ENCODE measurements at places on chromosomes 11 and 22.

GRCh38 chr11:109902764-109903433 lies 190.3 kb upstream of the ZC3H12C start:
- no peak for DNase-seq

GRCh38 chr11:107785401-107785800 lies 73.2 kb downstream of the SLC35F2 start:
- no peak for DNase-seq

DNA sequence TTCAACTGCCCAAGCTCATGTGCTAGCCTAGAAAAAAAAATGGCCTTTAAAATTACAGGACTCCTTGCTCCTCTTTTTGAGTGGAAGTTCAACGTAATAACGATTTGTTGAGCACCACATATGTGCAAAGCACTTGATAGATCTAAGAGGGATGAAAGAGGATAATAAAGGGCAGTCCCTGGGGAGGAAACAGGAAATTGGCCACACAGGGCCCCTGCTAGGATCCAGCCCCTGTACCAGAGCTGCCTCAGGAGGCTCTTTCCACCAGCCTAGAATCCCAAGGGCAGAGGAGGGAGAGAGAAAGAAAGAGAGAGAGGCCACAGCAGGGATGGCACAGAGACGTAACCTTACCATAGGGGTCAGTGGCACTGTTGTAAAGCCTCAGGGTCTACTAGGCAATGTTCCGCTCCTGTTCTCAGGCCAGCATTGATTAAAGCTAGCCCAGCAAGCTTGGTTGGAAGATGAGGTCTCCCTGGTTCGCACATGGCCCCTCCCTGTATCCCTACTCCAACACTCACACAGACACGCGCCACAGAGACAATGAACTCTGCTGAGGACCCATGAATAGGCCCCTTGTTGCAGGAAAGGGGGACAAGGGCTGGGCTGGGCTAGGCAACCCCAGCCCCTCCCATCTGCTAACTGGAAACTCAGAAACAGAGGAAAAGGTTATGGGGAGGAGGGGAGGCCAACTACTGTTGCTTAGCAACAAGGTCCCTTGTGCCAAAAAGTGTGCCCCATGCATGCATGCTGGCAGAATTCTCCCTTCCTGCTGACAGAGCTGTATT lies at the start of gene TMPRSS5:
TSS of gene TMPRSS5 (minus strand) at position 438 of the 785 bp plus-strand sequence. CDS start at position 354, 84 bp downstream.
- no peak for DNase-seq

DNA sequence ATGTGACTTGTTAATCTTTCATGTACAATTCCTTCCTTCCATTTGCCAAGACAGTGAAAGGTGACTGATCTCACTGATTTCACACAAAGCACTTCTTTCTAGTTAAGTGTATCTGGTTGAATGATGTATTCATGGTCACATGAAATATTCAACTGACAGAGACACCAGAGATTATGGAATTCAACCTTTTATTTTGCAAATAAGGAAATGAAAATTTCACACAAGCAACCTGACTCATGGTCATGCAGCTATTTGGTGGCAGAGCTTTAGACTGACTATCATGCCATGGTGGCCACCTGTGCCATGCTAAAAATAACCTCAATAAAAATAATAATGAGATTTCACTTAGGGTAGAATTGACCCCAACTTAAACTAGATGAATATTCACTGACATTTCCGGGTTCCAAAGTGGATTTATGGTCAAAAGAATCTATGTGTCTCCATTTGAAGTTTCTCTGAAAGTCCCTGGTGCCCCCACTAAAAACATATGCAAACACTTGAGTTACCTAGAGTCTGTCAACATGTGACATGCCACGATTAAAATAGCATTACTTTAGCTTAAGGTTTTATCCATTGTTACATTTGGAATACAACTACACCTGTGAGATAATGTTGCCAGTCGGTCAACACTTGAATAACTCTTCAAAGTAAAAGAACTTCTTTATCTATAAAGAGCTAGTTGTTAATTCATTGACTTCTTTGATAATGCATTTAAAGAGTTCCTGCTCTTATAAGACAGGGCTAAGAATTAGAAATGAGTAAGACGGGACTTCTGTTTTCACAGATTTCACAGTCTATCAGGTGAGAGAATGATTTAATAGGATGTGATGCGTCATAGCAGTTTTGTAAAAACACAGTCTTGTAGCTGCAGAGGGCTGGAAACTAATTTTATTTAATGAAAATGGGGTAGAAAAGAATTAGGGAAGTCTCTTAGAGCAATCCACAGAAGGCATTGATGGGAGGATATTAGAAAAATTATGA lies 94.6 kb upstream of the OR9G4 start:
- no peak for DNase-seq

- DNase-seq, result no peak
Observed at GRCh38 chr22:35502836-35503235, 37.8 kb upstream of the RASD2 start.

GRCh38 chr22:29245626-29246385 lies 22.0 kb downstream of the RHBDD3 start:
- DNase-seq, result peak; percentile 62

DNA sequence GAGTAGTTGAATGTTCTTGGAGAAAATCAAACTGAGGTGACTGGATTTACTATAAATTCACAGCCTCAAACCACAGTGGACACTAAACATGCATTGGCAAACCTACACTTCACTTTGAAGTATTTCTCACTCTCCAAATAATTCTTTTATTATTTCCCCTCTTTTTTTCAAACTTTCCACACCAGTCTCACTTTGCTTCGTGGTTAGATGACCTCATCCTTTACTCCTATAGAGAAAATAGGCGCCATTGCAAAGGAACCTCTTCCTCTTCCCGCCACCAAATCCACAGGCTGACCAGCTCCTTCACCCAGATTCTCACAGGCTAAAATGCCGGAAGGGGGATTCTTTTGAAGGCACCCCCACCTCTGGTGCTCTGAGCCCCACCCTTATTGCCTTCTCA lies 33.4 kb downstream of the HTR3A start:
- DNase-seq, result no peak

DNA sequence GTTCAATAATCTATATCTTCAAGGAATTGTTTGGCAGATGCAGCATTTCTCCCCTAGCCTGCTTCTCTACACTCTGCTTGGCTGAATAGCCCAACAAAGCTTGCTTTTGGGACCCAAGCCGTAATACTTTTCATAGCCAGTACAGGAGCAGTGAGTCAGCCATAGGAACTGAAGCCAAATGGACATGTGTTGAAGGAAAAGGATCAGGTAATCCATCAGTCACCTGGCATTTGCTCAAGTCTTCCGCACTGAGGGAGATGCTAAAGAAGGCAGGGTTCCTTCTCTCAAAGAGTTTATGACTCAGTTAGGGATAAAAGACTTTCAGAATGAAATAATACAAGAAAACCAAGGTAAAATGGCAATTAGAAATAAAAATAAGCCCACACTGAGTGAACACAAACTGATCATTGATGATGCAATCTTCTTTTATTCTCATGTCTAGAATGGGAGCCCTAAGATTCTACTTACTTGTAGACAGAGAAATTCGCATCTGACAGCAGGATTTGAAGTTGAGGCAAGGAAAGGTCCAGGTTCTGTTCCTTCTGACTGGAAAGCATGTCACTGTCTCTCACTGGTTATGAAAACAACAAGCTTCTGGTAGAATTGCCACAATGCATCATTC lies 13.2 kb downstream of the C11orf87 start:
- no peak for DNase-seq

DNA sequence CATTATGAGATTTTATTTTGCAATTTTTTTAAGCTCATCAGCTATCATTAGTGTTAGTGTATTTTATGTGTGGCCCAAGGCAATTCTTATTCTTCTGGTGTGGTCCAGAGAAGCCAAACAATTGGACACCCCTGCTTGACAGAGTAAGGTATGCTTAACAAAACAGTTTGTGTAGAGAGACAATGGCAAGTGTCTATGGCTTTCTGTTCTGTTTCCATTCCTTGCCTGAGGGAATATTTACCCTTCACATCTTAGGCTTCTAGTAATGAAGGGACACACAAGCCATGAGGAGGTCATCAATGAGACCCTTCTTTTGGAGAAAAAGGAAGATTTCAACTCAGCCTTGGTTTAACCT lies 1278.4 kb upstream of the TENM4 start:
- no peak for DNase-seq

- no peak for DNase-seq
Observed at GRCh38 chr11:91805293-91805692, 419.3 kb upstream of the FAT3 start.

GRCh38 chr22:46072981-46073682 lies 77.2 kb upstream of the PPARA start:
- no peak for DNase-seq

DNA sequence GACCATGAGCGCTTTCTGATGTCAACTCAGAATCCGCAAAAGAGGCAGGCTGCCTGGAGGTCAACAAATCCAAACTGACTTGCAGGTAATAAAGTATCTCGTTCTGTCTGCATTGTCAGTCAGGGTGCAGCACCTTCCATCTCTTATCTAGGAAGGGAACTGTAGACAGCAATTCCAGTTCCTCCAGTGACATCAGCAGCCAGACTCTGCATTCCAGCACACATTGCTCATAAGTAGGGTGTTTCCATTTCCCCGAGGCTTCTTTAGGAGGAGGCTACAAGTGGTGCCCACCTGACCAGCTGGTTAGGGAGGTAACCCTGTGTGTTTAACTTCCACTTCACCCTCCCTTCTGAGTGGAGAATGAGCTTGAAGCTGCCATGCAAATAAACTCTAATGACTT lies 53.3 kb downstream of the NTM start:
- no peak for DNase-seq

DNA sequence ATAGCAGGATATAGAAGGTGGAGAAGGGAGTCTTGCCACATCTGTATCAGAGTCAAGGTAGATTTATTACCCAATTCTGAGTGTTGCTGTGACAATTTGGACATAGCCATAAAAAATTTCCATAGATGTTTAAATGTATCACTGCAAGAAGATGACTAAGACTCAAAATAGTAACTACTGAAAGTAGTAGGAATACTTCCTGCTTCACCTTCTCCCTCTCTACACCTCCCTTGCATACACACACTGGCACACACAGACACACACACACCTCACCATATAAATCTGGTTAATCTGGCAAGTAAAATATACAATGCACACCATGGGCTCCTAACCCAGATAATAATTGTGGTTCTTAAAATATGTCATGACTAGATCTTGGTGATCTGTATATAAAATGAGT lies 5.2 kb upstream of the ZDHHC13 start:
- no peak for DNase-seq

DNA sequence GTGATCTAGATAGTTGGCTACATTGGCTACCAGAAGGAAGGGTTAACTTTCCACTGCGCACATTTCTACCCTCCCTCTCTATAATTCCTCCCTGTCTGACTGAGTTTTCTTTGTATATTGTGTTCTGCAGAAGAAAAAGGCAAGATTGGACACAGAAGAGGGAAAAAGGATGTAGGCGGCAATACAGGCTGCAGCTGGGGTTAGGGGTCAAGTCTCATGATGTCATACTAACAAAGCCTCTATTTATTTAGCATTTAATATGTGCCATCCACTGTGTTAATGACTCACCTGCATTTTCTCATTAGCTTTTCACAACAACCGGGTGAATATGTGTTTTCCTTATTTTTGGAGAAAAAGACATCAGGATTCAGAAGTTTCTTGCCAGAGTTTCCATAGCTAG lies 2.0 kb downstream of the FAM83F start:
- DNase-seq, result no peak

- no peak for DNase-seq
Observed at GRCh38 chr22:32584650-32585049, 110.0 kb downstream of the FBXO7 start.

- no peak for DNase-seq
Observed at GRCh38 chr11:133920109-133920990, 36.4 kb downstream of the IGSF9B start.

GRCh38 chr11:12968826-12969225 lies 40.3 kb upstream of the RASSF10 start:
- DNase-seq, result no peak

DNA sequence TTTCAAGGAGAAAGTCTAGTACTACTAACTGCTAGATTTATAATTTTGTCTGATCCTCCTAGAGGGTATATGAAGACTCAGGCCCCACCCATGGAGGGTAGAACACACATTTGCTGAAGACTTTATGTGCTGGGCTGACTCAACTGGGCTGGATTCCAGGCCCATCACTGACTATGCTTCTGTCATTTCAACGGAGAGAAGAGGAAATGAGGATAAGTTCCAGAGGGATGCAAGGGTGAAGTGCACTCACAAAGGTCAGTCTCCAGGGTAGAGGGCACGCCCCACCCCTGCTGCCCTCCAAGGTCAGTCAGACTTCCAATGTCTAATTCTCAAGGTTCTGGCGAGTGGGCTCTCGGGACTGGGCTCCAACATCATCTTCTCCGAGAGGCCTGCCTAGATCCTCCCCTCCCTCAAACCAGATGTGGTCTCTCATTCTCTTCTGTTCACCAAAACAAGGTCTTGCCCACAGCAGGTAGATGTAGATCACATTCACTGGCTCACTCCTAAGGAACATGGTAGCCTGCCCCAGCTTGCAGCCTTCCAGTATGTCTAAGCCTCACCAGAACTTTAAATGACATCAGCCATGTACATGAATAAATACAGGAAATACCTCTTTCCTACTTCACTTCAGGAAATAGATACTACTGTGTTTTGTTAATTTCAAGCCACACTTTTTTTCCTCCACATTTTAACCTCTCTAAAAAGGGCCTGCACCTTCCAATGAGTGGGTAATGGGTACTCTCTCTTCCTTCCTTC lies 7.3 kb upstream of the C11orf86 start:
- no peak for DNase-seq

- no peak for DNase-seq
Observed at GRCh38 chr11:36510594-36510942, 496 bp upstream of the TRAF6 start.

DNA sequence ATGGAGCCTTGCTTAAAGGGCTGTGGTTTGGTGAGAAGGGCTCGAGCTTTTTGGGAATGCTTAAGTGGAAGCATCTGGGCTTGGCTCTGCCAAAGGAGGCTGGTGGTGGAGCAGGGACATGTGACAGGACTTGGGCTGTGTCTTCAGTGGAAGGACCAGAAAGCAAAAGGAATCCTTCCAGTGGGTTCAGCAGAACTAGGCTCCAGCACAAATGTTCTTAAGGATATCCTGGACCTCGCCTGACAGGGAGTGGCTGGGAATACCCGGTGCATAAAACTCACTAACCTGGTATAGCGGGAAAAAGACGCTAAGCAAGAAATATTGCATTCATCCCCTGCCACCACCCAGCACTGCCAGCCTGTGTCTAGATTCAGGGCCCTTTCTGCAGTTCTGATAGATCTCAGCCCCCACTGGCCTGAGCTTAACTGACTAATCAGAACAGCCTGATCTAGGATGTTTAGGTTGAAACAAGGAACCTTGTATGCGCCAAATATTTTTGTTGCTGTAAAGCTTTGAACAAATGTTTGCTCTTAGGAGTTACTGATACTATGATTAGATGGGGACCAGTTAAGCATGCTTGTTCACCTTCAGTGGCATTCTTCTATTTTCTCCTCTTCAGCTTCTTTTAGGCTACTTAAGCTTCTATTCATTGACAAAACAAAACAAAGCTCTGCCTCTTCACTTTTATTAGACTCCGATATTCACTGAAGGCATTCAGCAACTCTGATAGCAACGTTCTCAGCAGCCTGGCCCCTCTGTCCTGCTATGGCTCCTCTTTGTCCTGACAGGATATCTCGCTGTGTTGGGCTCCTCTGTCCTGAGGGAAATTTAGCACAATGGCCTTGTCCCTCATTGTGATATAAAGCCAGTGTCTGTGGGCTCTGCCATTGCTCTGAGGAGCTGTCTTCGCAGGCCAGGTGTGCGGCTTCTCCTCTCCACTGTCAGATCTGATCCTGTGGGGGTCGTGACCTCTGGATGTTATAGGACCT lies 25.0 kb downstream of the PPFIBP2 start:
- no peak for DNase-seq

GRCh38 chr11:19246816-19247215 lies 6.1 kb upstream of the E2F8 start:
- no peak for DNase-seq

Data from CD4-positive, alpha-beta T cell treated with Interleukin-1 beta for 1 hour (primary cell).